Body of pancreas (tissue), 4 donors: ENCODE measurements at places on chromosomes 2 and 18.

DNA sequence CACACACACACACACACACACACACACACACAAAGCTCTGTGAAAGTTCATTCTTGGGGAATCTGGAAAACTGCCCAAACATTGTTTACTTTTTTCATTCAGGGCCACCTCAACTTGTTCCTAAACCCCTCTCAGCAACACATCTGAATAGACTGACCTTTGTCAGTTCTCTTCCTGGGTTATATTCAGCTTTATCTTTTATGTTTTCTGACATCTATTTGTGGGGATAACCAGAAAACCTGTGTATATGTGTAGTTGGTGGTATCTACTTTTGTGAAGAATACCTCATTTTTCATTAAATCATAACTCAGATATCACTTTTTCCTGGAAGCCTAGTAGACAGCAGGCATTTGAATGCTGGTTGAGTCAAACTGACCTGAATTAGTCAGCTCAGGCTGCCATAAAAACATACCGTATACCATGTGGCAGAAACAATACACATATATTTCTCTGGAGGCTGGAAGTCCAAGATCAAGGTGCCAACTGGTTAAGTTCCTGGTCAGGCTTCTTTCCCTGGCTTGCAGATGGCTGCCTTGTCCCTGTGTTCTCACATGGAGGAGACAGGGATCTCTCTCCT lies 11.0 kb upstream of the RNF144A start:
- no peaks in the 10 kb centered on the region for H3K4me1 ChIP-seq
- H3K27me3 ChIP-seq, result no peaks in the 10 kb centered on the region
- H3K4me3 ChIP-seq, result no peak overlapping the region
- DNase-seq, result no peak
- H3K36me3 ChIP-seq, result no peaks in the 10 kb centered on the region

- no peak overlapping the region for H3K27ac ChIP-seq
- no peaks in the 10 kb centered on the region for H3K4me1 ChIP-seq
- H3K27me3 ChIP-seq, result no peaks in the 10 kb centered on the region
- no peak overlapping the region for H3K4me3 ChIP-seq
These were observed 75.4 kb upstream of the HNMT start for GRCh38 chr2:137888845-137889244.

DNA sequence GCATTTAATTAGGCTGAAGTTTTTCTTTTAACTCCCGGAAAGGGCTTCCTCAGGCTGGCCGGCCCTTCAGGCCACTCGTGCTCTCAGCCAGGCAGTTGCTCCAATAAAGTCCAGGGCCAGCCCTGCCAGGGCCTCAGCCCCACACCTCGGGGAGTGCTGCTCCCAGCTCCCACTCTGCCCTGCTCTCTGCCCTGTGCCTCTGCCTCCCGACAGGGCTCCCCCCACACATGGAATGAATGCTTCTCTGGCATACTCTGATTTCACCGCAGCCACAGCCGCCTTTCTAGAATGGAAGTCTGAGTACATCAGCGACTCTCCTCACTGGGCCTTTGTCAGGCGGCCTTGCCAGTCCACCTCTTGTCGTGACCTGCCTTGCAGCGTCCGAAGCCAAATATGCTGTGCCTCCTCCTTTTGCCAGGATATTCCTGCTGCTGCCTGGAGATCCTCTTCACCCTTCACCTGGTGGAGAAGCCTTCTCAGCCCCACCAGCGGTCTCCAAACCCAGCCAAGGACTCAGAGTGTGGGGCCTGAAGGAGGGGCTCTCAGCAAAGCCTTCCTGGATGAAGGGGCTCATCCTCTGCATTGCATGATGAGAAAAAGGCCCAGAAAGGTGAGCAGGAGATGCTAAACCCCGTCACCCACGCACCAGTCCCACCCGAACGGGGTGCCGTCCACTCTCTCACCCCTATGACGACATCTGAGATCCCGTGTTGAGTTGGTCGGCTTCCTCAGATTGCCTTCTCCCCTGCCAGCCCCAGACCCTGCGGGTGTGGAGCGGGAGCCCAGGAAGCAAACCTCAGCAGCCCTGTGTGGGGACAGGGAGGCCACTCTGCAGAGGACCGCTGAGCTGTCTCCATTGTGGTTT lies 472.7 kb upstream of the HS6ST1 start:
- no peak overlapping the region for H3K4me3 ChIP-seq
- H3K4me1 ChIP-seq, result peaks cover 6% of the 10 kb centered on the region
- H3K27ac ChIP-seq, result no peak overlapping the region

- no peaks in the 10 kb centered on the region for H3K36me3 ChIP-seq
- H3K4me1 ChIP-seq, result peaks cover 26% of the 10 kb centered on the region
- no peaks in the 10 kb centered on the region for H3K27me3 ChIP-seq
- no peak overlapping the region for H3K4me3 ChIP-seq
These were observed 44.5 kb downstream of the LDLRAD4 start for GRCh38 chr18:13262839-13263691.

DNA sequence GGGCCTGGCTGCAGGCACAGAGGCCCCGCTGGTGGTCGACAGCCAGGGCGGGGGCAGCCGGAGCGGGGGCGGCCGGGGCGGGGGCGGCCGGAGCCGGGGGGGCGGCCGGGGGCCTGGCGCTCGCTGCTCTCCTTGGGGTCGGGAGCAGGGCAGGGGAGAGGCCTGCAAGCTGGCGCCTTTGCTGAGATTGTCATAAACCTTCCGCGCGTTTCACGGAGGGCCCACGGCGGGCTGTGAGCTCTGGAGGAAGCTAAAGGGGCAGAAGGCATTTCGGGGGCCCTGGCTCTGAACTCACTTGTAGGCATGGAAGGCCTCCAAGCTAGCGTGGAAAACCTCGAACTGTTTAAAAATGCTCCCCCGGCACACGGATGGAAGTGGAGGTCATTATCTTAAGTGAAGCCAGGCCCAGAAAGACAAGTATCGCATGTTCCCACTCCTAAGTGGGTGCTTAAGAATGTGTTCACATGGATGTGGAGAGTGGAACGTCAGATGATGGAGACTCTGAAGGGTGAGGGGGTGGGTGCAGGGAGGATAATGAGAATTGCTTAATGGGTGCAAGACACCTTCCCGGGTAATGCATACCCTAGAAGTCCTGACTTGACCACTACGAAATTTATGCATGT lies 629 bp downstream of the PRELID3A start:
- no peaks in the 10 kb centered on the region for H3K36me3 ChIP-seq
- peaks cover 15% of the 10 kb centered on the region for H3K4me1 ChIP-seq
- no peak for DNase-seq
- H3K4me3 ChIP-seq, result peak overlapping the region; percentile 25

- H3K27ac ChIP-seq, result no peak overlapping the region
- H3K27me3 ChIP-seq, result no peaks in the 10 kb centered on the region
- H3K4me1 ChIP-seq, result no peaks in the 10 kb centered on the region
- DNase-seq, result no peak
- H3K4me3 ChIP-seq, result no peak overlapping the region
These were observed 37.6 kb upstream of the CDKL4 start for GRCh38 chr2:39281391-39281790.

GRCh38 chr2:88170472-88170892 lies 336 bp downstream of the THNSL2 start:
- no peaks in the 10 kb centered on the region for H3K4me1 ChIP-seq
- H3K4me3 ChIP-seq, result peak overlapping the region; percentile 35
- H3K36me3 ChIP-seq, result no peaks in the 10 kb centered on the region
- DNase-seq, result no peak
- H3K27me3 ChIP-seq, result no peaks in the 10 kb centered on the region
- H3K27ac ChIP-seq, result peak overlapping the region; percentile 20

DNA sequence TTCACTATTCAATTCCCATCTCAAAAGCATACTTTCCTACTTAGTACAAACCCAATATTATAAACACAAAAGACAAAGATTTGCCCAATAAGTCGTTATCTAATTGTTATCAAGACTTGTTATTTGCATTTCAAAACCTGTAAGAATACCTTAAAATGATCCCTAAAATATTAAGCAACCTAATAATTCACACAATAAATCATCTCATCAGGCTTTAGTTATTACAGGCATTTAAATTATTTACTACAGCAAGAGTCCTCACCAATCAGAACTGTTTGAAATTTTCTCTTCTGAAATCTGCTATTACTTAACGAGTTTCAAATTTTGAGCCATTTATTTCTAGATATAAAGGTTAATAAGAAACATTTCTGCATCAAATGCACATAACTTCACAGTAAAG lies 1.6 kb downstream of the CCDC88A start:
- no peaks in the 10 kb centered on the region for H3K27me3 ChIP-seq
- DNase-seq, result no peak
- H3K4me3 ChIP-seq, result no peak overlapping the region
- H3K36me3 ChIP-seq, result no peaks in the 10 kb centered on the region

GRCh38 chr2:235676536-235676799 lies 182.6 kb downstream of the AGAP1 start:
- DNase-seq, result no peak
- no peak overlapping the region for H3K27ac ChIP-seq
- no peak overlapping the region for H3K4me3 ChIP-seq
- no peaks in the 10 kb centered on the region for H3K36me3 ChIP-seq

- DNase-seq, result no peak
- peaks cover 20% of the 10 kb centered on the region for H3K36me3 ChIP-seq
- H3K4me1 ChIP-seq, result no peaks in the 10 kb centered on the region
- H3K27ac ChIP-seq, result no peak overlapping the region
- H3K27me3 ChIP-seq, result no peaks in the 10 kb centered on the region
These were observed 148.8 kb downstream of the MYO1B start for GRCh38 chr2:191394043-191394442.

DNA sequence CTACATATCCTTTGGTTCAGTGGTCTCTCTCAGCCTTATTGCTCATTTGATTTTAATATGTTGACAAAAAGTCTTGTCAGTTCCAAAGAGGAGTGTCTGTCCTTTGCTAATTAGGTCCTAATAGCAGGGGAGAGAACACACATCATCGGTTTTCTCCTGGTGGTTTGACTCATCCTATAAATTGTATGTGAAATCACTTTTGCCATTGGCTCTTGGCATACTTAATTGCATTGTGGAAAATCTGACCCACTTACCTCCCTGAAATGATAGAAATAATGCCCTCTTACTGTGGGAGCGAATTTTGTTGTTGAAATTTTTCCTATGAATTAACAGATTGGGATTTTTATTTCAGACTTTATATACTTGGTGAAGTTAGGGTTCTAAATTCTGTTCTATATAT lies 58.3 kb downstream of the MTCL1 start:
- no peak overlapping the region for H3K27ac ChIP-seq
- no peaks in the 10 kb centered on the region for H3K27me3 ChIP-seq
- H3K4me1 ChIP-seq, result no peaks in the 10 kb centered on the region
- no peak for DNase-seq

DNA sequence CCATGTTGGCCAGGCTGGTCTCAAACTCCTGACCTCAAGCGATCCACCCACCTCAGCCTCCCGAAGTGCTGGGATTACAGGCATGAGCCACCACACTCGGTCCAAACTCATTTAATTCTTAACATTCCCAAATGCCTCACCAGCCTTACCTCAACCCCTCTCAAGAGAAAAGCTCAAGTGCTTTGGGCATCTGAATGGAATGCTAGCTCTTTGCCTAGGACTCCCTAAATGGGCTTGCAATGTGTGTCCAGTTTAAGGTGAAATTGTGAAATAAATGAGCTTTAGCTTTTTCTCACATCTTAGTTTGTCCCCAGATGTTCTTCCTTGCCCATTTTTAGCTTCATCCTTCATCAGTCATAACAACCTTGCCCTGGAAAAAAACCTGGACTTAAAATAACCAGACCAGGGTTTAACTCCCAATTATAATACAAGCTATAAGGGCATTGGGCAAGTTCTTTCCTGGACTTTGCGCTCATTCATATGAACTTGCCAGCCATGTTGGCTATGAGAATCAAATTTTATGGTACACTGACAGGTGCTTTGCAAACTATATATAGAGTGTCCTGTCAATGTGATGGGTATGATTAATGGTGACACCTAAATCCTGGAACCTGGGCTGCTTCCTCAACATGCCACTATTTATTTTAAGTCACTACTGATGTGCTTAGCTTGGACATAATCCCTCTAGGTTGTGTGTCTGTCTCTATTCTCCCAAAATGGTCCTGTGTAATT lies 95.1 kb upstream of the SERPINE2 start:
- H3K4me3 ChIP-seq, result no peak overlapping the region
- no peaks in the 10 kb centered on the region for H3K4me1 ChIP-seq
- no peak for DNase-seq

GRCh38 chr2:144489315-144489916 lies 30.5 kb downstream of the ZEB2 start:
- H3K4me3 ChIP-seq, result no peak overlapping the region
- no peak for DNase-seq
- no peaks in the 10 kb centered on the region for H3K36me3 ChIP-seq
- no peak overlapping the region for H3K27ac ChIP-seq
- no peaks in the 10 kb centered on the region for H3K27me3 ChIP-seq
- no peaks in the 10 kb centered on the region for H3K4me1 ChIP-seq

DNA sequence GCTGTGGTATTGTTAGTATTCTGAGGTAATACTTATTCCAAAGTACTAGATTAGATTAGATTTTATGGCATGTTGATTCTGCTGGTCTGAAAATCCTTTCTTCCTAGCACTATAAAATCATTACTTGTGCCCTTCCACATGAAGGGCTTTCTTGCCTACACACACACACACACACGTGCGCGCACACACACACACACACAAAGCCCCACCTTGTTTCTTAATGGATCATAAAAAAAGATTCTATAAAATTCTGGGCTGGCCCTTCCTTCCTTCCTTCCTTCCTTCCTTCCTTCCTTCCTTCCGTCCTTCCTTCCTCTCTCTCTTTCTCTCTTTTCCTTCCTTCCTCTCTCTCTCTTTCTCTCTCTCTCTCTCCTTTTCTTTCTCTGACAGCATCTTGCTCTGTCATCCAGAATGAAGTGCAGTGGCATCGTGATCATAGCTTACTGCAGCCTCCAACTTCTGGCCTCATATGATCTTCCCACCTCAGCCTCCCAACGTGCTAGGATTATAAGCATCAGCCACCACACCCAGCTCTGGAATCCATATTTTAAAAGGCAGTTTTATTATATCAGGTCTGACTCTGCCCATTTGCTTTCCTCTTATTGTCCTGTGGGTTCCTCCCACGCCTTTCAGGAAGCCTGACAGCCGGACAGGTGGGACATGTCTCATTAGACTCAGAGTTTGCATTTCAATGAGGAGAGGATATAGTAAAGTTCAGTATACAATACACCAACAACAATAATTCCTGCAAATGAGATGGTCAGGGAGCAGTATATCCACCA lies 321.1 kb downstream of the PIK3C3 start:
- no peak overlapping the region for H3K27ac ChIP-seq
- H3K36me3 ChIP-seq, result no peaks in the 10 kb centered on the region
- H3K4me3 ChIP-seq, result no peak overlapping the region
- H3K27me3 ChIP-seq, result no peaks in the 10 kb centered on the region

- no peak for DNase-seq
- H3K27me3 ChIP-seq, result no peaks in the 10 kb centered on the region
- no peaks in the 10 kb centered on the region for H3K36me3 ChIP-seq
- H3K27ac ChIP-seq, result no peak overlapping the region
These were observed 172.1 kb downstream of the ANKRD44 start for GRCh38 chr2:197138506-197138905.
